ENCODE measurements at places on chromosomes 4 and X.
A peak's percentile ranks its signal among the peaks of the same experiment; 100 is the strongest.

DNA sequence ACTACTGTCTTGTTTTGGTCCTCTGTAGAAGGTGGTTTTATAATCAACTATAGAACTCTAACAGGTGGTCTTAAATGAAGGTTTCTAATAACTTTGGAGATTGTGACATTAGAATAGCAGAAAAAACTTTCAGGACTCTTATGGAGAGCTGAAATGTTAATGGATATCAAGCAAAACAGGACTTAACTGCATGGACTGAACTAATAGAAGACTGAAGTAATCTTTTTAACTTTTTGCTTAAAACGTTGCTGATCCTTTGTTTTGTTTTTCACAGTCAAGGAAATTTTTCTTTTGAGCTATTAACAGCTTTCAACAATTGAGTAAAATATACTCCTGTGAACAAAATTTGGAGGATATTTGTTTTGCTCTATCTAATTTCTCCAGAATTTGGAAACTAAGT lies 17.2 kb downstream of the NXT2 start:
- no peak for DNase-seq

- DNase-seq: no peak
Observed at GRCh38 chrX:69024161-69024736, 141.0 kb downstream of the PJA1 start.

DNA sequence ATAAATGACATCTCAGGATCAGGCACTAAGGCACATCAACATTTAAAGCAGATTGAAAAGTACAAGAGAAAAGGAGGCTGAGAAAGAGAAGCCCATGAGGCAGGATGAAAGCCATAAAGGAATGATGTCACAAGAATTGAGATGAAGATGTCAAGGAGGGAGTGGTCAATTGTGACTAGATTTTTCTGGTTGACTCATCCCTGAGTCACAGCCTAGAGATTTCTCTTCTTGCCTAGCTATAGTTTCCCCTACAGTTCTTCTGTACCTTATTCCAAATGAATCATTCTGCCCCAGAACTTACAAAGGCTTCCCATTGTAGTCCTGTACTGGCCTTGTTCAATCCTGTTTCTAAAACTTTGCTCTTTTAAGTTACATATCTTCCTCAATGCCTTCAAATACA lies 3.4 kb upstream of the USP53 start:
- DNase-seq: peak; percentile 23

DNA sequence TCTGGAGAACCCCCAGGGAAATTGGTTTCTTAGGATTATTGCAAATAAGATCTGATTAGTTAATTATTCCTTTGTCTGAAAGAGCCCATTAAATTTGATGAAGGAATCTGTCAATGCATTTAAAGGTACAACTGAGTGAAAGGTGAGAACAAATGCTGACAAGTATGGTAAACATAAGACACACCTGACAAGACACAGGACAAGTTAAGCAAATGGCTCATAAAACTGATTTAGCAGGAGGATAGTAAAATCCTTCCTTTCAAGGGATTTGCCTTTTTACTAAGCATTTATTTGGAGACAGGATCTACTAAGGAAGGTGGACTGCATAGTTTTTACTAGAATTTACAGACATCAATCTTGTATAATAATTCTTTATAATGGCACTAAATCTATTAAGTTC lies 553.9 kb downstream of the SPRY1 start:
- no peak for DNase-seq

- no peak for DNase-seq
Observed at GRCh38 chrX:29518100-29518499, 697.3 kb upstream of the MAGEB2 start.

DNA sequence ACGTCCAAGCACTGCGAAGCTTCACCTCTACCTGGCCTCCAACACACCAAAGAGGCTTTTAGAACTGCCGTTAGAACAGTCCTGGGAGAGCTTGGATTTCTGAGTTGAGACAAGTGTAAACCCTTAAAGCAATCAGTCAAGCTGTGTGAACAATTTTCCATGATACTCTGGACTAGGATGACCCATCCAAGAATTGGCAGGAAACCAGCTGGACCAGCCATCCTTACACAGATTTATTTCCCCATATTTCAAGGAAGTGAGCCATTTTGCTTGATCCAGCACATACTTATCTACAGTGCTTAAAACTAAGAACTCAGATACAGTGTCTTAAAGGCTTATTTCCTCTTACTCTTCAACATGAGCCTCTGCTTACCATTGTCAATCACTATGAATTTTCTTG lies 340.7 kb upstream of the HS3ST1 start:
- DNase-seq: no peak

DNA sequence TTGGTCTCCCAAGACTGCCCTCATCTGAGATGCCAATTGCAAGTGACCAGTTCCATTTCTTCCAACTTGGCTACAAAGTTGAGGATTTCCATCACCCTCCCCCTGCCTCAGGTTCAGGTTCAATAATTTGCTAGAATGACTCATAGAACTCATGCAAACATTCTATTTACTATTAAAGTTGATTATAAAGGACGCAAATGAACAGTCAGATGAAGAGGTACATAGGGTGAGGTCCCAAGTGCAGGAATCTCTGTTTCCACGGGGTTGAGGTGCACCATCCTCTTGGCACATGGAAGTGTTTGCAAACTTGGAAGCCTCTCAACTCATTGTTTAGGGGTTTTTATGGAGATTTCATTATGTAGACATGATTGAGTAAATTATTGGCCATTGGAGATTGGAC lies 41.0 kb downstream of the FGFBP1 start:
- no peak for DNase-seq

DNA sequence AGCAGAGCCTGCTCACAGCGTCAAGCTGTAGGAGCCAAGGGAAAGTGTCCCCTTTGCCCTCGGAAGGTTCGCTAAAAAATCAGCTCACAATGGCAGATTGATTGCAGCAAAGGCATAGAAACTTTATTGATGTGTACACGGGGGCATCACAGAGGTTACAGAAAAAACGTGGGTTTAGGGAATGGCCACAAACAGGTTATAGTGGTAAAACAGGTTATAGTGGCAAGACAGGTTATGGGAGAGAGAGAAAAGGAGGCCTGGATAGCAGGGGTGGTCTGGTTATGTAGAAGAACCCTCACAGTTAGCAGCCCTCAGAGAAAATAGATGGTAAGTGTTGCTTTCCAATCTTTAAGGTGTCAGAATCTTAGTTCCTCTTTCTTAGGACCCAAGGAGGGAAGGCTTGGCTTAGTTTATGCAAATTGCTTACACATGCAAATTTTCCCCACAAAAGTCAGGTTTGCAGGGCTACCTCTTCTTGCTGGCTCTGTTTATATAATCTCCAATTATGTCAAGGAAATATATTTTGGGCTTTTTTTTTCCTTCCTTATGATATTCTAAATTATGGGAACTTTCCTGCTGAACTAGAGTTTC lies 113.7 kb downstream of the BMP15 start:
- no peak for DNase-seq

GRCh38 chr4:126961661-126962060 lies 671.1 kb upstream of the INTU start:
- DNase-seq: no peak

DNA sequence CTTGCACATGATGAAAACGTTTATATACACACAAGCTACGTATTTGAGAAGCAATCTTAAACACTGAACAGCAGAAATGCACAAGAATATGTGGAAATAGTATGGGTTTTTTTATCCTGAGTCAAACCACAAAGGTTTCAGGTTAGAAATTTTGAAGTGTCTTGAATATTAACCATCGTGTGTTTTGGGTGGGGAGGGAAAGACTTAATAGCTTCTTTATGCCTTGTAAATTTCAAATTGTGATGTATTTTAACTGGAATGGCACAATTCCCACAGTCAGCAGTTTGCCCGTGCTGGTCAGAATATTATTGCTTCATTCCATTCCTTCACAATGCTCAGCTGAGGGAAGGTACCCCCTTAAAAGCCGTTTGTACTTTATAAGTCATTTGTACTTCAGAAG lies 67.4 kb upstream of the WDR1 start:
- no peak for DNase-seq

GRCh38 chrX:545452-545885 lies 85.1 kb upstream of the SHOX start:
- DNase-seq: peak; percentile 57

GRCh38 chrX:112066813-112067212 lies 15.8 kb downstream of the TRPC5 start:
- no peak for DNase-seq
